ENCODE measurements at places on chromosomes 13 and 19. TPM values are rescaled to one million over a fixed set of nuclear protein-coding genes. Genes with fewer than 3 reads are reported as not detected.

Gene FCGBP
- 5.8 TPM for total RNA-seq

Gene RCBTB1
- total RNA-seq: 18.6 TPM

Gene THAP8
- total RNA-seq: 5.8 TPM

Gene VSIG10L
- total RNA-seq: 1.8 TPM

Gene CABP5
- not detected for total RNA-seq

GRCh38 chr19:11373885-11374432 lies 507 bp upstream of the SWSAP1 start:
- DNase-seq: no peak

DNA sequence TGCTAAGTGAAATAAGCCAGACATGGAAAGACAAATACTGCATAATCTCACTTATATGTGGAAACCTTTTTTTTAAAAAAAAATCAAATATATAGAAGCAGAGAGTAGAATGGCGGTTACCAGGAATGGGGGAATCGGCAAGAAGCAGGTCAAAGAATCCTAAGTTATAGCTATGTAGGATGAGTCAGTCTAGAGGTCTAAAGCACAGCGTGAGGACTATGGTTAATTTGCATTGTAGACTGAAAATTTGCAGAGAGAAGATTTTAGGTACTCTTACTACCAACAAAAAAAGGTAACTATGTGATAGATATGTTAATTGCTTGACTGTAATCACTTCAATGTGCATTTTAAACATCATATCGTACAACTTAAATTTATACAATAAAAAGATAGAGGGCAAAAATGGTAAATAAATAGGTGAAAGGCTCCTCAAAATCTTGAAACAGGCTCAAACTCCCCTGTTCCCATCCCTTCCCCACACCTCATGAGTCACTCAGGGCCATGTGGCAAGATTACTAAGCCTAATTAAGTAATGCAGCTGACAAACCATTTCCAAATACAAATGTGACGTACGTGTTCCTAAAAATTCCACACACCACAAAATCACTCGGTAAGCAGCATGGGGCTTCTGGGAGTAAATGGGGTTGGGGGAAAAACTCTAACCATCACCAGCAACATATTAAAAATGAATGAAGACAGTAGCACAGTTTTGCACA lies 159.0 kb downstream of the USP12 start:
- no peak for DNase-seq

- no peak for DNase-seq
Observed at GRCh38 chr13:38376546-38376945, 26.9 kb downstream of the UFM1 start.

- DNase-seq: no peak
Observed at GRCh38 chr19:869245-870177, 10.0 kb downstream of the CFD start.

DNA sequence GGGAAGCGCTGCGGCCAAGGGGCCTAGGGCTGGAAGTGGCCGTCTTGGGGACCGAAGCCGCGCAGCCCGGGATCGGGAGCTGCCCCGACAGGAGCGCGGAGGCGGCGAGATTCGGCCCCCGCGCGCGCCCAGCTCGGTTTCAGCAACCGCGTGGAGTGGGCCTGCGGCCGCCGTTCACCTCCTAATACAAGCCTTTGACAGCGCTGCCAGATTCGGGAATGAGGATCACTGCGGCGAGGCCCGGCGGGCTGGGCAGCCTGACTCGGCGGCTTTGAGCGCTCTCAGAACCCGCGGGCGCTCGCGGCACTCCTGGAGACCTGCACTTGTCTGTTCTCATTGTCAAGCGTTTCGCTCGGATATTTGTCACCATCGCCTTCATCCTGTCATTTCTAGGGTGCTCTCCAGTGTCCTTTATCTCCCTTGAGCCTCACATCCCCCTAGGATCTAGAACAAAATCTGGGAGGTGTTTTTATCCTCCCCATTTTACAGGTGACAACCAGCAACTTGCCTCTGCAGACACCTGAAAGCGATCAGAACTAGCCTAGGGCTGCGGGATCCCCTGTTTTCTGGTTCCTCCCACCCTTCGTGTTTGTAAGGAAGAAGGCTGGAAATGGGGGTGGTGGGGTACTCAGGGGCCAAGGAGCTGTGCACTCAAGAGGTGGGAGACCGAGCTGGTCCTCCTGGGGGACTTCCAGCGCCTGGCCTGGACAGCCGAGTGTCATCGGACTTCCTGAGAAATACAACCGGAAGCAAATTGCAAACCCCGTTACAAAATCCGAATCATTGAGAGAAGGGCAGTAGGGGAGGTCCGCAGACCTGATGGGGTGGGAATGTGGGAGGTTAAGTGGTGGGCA lies 1.5 kb upstream of the CDX2 start:
- DNase-seq: no peak

- DNase-seq: no peak
Observed at GRCh38 chr13:39282400-39282972, 244.2 kb downstream of the NHLRC3 start.

- no peak for DNase-seq
Observed at GRCh38 chr19:48393559-48394330, at the start of gene GRIN2D. GRIN2D (plus strand) TSS chr19:48393668; CDS start chr19:48398393, 4,725 bp downstream.

- no peak for DNase-seq
Observed at GRCh38 chr13:82803341-82803740, 1078.9 kb downstream of the SLITRK1 start.

DNA sequence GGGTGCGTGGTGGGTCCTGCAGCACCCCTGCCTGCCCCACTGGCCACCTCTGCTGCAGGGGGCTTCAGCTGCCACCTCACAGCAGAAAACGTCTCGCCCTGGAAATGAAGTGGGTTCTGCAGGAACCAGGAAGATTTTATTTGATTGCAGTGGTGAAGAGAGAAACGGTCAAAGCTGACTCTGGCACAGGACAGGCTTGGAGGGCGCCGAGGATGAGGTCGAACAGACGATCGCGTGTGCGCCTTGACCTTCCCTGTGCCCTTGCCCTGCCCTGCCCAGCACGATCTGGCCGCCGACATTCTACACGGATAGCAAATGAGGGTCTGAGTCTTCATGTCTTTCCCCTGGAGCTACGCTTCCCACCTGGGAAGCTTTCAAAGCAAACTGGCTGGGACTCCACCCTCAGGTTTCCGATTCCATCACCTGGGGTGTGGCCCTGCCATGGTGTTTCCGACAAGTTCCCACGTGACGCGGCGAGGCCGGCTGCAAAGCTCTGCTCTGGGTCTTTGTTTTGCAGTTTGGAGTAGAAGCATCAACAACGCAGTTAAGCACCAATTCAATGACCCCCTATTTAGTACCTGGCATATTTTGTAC lies 50.3 kb upstream of the TUBGCP3 start:
- DNase-seq: no peak

DNA sequence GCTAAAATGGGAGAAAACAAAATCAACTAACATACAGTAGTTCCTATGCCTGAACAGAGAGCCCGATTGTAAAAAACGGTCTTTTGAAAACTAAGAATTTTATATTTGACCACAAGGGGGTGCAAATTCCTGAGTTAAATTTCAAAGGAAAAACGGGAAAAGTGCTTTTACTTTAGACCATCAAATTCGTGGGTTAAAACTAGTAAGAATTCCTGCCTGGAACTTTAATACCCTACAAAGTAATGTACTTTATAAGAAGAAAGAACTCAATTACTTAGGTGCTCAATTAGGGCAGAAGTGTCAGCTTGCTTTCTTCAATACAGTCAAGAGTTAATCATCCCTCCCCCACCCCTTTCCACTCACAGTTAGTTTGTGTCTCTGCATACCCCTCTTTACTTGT lies 69.8 kb downstream of the KCNRG start:
- no peak for DNase-seq

Measured in activated CD8-positive, alpha-beta T cell treated with anti-CD3 and anti-CD28 coated beads, Interleukin-2, amount 10 ng/mL, durations not matched to agents 7 days and 5 days (primary cell).